ENCODE measurements at places on chromosomes 3 and 15.

GRCh38 chr3:49413338-49413734 is 1.1 kb downstream of the TCTA start:
- no peak for DNase-seq

- DNase-seq = no peak
These were observed 100.1 kb upstream of the SPATA12 start for GRCh38 chr3:56960234-56960917.

DNA sequence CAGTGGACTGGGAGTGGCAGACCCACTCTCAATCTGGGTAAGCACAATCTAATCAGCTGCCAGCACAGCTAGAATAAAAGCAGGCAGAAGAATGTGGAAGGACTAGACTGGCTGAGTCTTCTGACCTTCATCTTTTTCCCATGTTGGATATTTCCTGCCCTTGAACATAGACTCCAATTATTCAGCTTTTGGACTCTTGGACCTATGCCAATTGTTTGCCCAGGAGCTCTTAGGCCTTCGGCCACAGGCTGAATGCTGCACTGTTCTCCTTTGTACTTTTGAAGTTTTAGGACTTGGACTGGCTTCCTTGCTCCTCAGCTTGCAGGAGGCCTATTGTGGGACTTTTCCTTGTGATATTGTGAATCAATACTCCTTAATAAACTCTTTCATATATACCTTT is 477.7 kb upstream of the ZNF385D start:
- DNase-seq = no peak

GRCh38 chr15:35567392-35567791 is 21.4 kb upstream of the DPH6 start:
- no peak for DNase-seq

- no peak for DNase-seq
These were observed 118.8 kb upstream of the UBE2E2 start for GRCh38 chr3:23084367-23084766.

DNA sequence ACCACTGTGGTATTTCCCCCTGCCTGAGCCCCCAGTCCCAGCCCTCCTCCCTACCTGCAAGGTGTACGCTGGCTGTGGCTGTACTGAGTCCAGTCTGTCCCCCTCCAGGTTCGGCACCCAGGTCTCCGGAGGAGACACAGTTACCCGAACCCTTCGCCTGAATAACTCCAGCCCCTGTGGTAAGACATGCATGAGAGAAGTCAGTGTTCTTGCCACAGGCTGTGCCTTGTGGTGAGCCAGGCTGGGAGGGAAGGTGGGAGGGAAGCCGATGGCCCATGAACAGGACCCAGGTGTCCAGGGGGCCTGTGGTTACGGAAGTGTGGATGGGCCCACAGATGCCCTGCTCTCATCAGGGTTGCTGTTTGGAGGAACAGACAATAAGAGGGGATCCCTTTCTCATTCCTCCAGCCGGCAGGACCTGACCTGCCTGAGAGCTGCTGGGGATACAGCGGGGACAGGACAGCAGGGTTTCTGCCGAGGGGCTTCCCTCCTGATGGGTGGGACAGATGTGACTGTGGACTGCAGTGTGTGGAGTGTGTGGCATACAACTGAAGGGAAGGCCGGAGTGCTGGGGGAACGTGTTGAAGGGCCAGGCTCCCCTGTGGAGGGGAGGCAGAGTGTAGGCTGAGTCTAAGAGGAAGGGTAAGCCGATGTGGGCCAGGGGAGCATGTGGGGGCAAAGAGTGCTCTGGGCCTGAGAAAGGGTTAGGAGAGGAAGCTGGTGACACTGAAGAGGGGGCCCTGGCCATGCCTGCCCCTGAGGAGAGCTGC is 21.9 kb downstream of the ACAA1 start:
- no peak for DNase-seq

- no peak for DNase-seq
These were observed 58.8 kb downstream of the MAP3K13 start for GRCh38 chr3:185421577-185422232.

Data from glutamatergic neuron (in vitro differentiated cells).